ENCODE measurements at places on chromosomes 12 and 14.

- no peak for DNase-seq
Measured at GRCh38 chr12:3931206-3931605, 58.0 kb upstream of the PARP11 start.

DNA sequence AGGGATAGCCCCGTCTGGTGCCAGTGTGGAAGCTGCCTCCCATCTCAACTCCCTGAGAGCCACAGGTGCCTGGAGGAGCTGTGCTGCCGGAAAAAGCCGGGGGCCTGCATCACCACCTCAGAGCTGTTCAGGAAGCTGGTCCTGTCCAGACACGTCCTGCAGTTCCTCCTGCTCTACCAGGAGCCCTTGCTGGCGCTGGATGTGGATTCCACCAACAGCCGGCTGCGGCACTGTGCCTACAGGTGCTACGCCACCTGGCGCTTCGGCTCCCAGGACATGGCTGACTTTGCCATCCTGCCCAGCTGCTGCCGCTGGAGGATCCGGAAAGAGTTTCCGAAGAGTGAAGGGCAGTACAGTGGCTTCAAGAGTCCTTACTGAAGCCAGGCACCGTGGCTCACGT, 25.5 kb upstream of the P2RX4 start:
- no peak for DNase-seq

DNA sequence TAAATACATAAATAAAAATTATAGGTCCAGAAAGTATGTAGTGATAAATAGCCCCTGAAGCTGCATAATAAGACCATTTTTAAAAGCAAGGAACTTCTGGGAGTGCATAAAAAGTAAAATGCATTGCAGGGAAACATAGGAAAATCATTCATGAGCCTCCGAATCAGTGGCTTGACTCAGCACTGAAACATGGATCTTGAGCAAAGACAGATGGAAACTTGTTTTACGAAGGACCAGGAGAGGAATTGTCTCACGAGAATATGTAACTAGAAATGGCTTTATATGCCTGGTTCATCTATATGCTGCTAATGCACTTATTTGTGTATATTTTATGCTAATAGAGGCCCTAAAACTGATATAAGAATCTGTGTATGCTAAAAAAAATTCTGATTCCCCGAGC, 14.7 kb downstream of the TMEM30B start:
- no peak for DNase-seq

DNA sequence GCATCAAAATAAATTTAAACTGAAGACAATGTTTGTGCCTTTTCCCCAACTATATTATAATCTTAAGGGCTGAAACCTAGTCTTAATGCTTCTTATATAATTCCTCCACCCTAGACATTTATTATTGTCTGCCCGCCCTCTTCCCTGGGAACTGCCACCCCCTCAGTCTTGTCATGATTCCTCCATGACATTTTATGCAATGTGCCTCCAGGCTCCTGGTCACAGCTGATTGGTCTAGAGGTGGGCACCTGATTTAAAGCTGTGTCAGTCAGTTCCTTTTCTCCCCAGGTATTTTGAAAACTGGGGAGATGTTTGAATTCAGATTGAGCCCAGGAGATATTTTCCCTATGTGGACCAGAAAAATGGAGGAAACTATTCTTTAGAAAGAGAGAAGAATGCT, 401.4 kb downstream of the PCNX1 start:
- no peak for DNase-seq

DNA sequence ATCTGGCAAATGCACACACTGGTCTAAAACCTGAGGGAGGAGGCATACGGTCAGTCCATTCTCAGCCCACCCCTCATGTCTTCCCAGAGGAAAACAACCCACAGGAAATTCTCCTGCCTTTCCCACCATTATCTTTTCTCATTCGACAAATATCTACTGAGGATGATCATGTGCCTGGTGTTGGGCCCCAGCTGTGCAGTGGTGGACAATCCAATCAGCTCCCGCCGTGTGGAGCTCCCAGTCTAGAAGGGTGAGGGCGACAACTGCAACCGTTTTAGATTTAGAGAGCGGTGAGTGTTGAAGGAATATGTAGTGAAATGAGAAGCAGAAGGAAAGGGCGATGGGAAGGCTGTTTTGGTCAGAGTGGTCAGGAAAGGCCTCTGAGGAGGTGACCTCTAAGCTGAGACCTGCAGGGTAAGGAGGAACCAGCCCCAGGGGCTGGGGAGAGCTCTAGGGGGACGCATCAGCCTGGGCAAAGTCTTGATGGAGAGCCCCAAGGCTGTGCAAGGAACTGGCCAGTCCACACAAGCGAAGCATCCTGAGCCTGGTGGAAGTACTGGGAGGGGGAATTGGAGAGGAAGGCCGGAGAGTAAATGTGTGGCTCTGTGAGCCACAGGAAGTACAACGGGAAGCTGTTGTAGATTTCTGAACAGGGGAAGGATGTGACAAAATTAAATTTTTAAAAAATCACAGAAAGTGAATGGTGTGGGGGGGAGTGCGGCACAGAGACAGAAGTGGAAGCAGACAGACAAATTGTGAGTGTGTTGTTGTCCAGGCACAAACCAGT, 192.8 kb downstream of the NTF3 start:
- no peak for DNase-seq

DNA sequence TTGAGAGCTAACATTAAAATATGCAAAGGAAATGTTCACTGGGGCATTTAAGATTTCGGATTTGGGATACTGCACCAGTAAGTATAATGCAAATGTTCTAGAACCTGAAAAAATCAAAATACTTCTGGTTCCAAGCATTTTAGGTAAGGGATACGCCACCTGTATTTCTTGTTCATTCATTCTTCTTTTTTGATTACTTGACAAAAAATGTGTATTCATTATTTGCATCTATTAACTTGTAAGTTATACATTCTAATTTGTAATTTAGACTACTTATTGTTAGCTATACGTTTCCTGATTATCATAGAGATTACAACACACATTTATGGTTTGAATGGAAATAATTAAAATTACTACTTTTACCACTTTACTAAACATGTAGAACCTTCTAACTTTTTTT, 486.9 kb downstream of the SOX5 start:
- DNase-seq, result no peak

Data from T-helper 17 cell (primary cell).